ENCODE measurements at places on chromosomes 13 and 19.

DNA sequence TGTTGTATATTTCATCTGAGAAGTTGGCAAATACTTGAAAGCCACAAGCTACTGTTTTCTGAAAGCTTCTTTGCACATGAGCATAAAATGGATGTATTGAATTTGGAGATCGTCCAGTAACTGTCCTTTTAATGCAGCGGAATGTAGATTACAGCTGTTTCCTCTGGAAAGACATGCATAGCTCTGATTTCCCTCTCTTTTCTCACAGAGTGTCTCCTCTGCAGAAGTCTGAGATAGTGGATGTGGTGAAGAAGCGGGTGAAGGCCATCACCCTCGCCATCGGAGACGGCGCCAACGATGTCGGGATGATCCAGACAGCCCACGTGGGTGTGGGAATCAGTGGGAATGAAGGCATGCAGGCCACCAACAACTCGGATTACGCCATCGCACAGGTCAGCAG lies 283.0 kb downstream of the SHISA2 start:
- no peak for DNase-seq

- DNase-seq: no peak
These were observed 16.3 kb downstream of the IL17D start for GRCh38 chr13:20719783-20720182.

DNA sequence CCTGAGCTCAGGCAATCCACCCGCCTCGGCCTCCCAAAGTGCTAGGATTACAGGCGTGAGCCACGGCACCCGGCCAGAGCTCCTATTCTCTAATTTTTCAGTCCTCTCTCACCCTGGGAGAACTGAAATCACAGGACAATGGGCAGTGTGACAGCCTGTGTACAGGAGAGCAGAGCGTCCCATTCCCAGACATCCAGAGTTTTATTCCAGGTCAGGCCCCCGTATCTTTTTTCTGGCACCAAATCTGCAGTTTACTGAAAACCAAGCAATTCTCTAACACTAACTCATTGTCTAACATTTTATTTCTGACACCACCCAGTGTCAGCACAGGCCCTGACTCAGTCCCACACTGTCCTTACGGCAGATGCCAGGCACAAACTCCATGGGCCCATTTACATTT lies 6.7 kb downstream of the ZNF708 start:
- no peak for DNase-seq

GRCh38 chr13:49995625-49996101 lies 1.2 kb upstream of the TRIM13 start:
- peak; percentile 57 for DNase-seq

DNA sequence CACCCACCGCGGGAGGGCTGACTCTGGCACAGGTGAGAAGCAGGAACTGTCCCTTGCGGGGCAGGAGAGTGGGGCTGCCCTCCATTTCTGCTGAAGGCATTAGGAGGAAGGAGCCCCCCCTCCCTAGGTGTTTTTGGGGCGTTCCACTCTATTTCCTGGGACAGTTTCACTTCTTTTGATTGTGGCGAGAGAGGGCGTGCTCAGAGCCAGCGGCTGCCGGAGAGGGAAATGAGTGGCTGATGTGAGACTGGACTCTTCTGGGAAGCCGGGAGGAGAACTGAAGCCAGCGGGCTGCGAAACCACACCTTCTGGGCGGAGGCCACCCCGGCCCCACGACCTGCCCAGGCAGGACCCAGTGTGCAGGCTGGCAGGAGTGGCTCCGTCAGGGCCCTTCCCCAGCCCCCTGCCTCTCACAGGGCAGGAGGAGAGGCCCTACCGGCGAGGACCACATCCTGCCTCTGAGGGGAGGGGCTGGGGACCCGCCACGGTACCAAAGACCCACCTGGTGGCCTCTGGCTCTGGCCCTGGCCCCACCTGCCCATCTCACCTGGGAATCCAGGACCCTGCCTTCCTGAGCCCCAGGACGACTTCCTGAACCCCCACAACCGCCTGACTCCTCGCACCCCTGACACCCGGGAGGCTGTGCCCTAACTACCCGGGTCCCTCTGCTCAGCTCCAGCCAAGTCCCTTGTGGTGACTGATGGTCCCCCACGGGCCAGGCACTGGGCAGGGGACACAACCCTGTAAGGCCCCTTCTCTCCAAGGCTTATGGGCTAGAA lies 25.9 kb downstream of the MPND start:
- peak; percentile 75 for DNase-seq

DNA sequence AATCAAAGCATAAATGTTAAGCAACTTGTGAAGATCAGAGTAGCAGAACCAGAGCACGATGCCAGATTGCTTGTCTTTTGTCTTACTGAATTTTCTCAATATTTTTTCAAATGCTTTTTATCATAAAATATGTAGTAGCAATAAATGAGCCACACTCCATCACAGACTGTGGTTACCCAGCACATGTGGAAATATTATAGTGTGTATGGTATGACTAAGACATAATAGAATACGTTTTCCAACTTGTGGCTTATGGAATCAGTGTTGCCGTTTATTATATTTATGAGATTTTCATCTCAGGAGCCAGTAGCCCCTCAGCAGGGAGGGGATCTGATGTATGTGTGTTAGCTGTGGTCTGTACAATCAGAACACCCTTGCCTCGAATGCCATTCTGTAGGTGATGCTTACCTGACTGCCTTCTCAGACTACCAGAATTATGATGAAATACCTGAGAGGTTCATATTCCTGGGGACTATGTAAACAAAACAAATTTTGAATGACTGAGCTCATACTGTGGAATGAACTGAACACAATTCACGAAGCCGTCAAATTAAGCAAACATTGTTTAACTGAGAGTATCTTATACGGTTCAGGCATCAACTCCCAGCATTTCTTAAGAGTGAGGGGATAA lies 1.9 kb downstream of the SCEL start:
- no peak for DNase-seq

GRCh38 chr19:30684613-30685012 lies 312.4 kb downstream of the ZNF536 start:
- no peak for DNase-seq

DNA sequence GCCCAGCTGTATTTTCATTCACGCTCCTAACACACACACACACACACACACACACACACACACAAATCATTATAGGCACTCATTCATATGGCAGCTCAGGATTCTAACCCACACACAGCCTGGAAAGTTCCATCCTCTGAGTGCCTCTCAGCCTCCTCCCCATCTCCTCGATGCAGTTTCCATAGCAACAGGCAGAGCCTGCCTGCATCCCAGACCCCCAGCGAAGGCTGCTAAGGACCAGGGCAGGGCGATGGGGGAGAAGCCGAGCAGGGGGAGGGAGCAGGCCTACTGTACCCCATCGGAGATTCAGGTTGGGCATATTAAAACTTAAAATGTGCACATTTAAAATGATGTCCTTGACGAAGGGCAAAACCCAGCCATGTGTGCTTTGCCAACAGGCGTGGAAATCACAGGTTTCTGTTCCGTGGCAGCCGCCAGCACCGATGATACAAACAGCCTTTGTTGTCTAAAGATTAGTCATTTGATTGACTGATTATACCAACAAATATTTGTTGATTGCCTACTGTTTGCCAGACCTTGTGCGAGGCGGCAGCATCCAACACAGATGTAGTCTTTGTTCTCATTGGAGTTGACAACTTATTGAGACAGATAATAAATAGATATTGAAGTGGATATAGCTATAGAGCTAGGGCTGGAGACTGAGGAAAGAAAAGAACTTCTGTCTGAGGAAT lies 43.8 kb upstream of the USP29 start:
- no peak for DNase-seq

DNA sequence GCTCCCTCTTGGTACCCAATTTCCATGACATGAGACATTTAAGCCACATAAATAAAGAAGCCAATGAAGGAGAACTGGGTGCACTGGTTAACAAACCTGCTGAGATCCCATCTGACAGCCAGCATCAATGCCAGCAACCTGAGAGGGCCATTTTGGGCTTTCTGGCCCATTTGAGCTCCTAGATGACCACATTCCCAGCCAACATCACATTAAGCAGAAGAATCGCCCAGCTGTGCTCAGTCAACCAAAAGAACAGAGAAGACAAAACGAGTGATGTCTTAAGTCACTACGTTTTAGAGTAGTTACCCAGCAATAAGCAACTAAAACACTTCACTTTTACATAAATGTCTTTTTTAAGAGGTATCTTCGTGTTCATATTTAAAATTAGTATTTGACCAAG lies 21.9 kb downstream of the LCP1 start:
- no peak for DNase-seq

GRCh38 chr19:38513762-38514167 lies 80.3 kb downstream of the RYR1 start:
- peak; percentile 8 for DNase-seq

DNA sequence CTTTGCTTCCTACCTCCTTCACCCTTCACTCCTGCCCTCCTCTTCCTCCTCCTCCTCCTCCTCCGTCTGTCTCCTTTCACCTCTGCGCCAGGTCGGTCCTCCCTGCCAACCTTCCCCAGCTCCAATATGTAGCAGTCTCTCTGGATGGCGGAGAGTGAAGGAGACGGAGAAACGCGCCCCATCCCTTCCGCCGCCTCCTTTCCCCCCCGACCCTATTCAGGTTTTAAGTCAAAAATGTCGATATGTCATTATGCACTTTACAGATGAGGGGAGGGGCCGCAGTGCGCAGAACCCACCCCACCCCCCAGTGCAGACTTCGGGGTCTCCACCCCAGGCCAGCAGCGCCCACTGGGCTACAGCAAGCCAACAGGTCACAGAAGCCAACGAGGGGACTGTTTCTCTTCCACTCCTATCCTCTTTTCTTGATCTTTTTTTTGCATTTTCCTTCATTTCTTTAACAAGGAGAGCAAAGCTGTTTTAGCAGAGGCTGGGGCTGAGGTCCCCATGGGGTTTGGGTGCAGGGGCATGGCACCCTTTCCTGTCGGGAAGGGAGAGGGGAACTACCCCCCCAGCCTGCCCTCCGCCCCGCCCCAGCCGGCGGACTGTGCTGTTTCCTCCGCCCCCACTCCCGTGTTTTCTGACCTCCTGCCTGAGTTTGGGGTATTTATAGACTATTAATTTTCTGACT lies 9.2 kb downstream of the MIDN start:
- DNase-seq: no peak

DNA sequence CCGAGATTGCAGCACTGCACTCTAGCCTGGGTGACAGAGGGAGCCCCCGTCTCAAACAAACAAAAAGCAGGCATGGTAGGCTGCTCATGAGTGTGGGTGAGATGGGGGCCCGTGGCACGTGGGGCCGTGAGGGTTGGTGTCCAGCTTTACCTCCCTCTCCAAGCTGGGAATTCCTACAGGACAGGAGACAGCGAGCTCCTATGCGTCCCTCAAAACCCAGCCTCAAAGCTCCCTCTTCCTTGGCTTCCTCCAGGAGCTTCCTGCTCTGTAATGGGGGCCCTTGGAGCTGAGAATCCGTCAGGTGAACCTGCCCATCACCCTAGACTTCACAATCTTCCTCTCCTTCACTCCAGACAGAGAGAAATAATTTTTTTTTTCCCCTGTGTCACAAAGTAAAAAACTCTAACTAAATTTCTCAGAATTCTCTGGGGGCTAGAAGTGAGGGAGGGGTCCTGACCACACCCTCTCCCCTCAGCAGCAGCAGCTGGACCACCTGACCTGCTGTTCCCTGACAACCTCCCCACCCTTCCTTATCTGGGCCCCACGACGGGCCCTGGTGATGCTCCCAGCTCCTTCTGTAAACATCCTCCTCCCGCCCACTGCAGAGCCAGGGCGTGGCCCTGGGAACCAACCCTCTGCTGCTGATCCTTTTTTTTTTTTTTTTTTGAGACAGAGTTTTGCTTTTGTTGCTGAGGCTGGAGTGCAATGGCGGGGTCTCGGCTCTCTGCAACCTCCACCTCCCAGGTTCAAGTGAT lies 22.1 kb upstream of the WDR18 start:
- DNase-seq: no peak

DNA sequence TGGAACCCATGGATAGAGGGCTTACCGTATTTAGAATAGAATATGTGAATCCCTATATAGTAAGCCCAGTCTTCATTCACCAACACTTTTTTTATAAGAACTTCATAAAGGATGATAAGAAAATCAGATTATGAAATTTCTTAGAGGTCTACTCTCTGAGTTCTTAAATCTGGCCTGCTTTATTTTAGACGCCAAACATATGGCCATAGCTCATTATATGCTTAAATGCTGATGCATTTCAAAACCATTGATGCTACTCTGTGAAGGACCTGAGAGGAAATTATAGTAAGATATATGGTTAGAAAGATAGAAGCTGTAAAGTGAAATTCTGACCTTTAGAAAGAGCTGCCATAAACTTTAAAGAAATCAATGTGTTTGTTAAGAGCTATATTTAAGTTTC lies 38.3 kb downstream of the GPC6 start:
- no peak for DNase-seq

GRCh38 chr13:32905063-32905863 lies 111.0 kb upstream of the KL start:
- peak; percentile 35 for DNase-seq

DNA sequence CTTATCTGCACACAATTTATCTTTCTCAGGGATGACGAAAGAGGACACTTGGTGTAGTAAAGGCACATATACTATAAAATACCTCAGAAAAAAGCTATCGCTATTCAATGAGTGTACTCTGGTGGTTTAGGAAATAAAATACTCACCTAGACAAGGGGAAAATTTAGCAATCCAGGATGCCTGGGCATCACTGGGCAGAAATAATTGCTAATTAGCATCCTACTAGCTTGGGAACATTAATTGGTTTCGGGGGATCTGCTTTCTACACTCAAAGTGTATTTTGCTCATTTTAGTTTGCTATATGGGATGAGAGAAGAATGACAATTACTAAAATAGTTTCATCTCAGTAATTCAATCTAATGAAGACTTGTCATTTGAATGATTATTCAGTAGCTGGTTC lies 60.3 kb downstream of the OLFM4 start:
- no peak for DNase-seq

DNA sequence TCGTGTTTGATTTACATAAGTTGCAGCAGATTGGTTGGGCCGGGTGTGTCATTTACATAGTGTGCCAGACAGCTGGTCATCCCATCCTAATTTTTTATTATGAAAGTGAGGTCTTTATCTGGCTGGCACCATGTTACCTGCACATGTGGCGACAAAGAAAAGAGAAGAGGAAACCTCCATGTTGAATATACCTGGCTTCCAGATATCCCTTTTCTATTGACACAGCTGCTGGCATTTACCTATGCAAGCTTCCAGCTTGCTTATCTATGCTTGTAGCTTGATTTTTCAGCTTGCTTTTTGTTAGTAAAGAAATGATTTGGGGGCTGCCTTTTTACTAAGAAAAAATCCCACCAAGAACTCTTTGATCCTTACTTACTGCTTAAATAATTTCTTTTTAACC lies 681.3 kb upstream of the SLITRK1 start:
- DNase-seq: no peak

Data from KBM-7 (cell line).